Activated CD4-positive, alpha-beta memory T cell treated with anti-CD3 and anti-CD28 coated beads for 36 hours (primary cell): ENCODE measurements at places on chromosomes 16 and 17. TPM values are rescaled to one million over a fixed set of nuclear protein-coding genes. Genes with fewer than 3 reads are reported as not detected.

C1QTNF1 gene
- total RNA-seq: 0.38 TPM

PRDM7 gene
- not detected for total RNA-seq

C17orf107 gene
- total RNA-seq: 2.5 TPM

SNN gene
- 9.1 TPM for total RNA-seq

METRNL gene
- 71.1 TPM for total RNA-seq

CSF3 gene
- not detected for total RNA-seq

AIPL1 gene
- total RNA-seq: not detected

- H3K4me1 ChIP-seq: peaks cover 8% of the 10 kb centered on the region
- no peak for DNase-seq
- H3K4me3 ChIP-seq: no peak overlapping the region
- H3K27ac ChIP-seq: no peak overlapping the region
- H3K27me3 ChIP-seq: no peaks in the 10 kb centered on the region
These were observed 28.6 kb downstream of the POLR3E start for GRCh38 chr16:22325598-22326368.

GRCh38 chr17:65660947-65661346 is 99.5 kb upstream of the AXIN2 start:
- H3K4me3 ChIP-seq: no peak overlapping the region
- no peaks in the 10 kb centered on the region for H3K36me3 ChIP-seq
- no peak overlapping the region for H3K27ac ChIP-seq

- H3K36me3 ChIP-seq: no peaks in the 10 kb centered on the region
- no peak overlapping the region for H3K4me3 ChIP-seq
- H3K27ac ChIP-seq: no peak overlapping the region
These were observed 1494.7 kb upstream of the CDH8 start for GRCh38 chr16:63530974-63531373.

DNA sequence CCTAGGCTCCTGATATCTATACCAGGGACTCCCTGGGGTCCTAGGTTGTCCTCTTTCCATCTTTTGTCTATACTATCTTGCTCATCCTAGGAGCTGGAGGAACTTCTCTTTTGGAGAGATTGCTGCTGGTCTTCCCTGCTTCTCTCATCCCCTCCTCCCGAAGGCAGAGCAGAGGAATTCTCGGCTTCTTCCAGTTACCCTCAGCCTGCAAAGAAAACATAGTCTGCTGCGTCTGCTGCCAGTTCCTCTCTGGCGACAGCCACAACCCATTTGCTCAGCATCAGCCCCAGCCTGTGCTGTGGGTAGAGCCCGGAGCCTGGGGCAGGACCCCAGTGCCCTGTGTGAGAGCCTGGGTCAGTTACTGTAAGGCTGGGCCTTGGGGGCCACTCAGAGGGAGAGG is 21.5 kb upstream of the DYNLL2 start:
- no peaks in the 10 kb centered on the region for H3K4me1 ChIP-seq
- H3K27ac ChIP-seq: no peak overlapping the region
- no peak overlapping the region for H3K4me3 ChIP-seq
- H3K36me3 ChIP-seq: no peaks in the 10 kb centered on the region
- no peak for DNase-seq

- no peak for DNase-seq
- no peaks in the 10 kb centered on the region for H3K4me1 ChIP-seq
- no peaks in the 10 kb centered on the region for H3K36me3 ChIP-seq
- no peak overlapping the region for H3K4me3 ChIP-seq
- peaks cover 2% of the 10 kb centered on the region for H3K27me3 ChIP-seq
These were observed 502.7 kb upstream of the HSBP1 start for GRCh38 chr16:83305092-83305491.

DNA sequence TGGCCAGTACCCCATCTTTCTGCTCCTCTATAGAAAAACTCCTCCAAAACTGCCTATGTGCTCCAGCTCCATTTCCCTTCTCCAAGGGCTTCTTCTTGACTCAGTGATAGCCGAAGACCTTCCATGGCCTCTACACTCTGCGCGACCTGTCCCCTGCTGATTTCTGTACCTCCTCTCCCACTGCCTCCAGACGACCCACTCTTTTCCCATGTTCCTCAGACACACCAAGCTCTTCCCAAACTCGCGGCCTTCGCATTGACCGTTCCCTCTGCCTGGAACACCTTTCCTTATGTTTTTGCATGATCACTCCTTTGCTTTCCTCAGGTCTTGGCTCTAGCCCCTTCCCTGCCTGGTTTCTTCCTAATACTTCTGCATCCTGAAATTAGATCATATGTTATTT is 255.6 kb upstream of the SDK2 start:
- H3K27ac ChIP-seq: no peak overlapping the region
- no peaks in the 10 kb centered on the region for H3K36me3 ChIP-seq
- peaks cover 8% of the 10 kb centered on the region for H3K4me1 ChIP-seq

DNA sequence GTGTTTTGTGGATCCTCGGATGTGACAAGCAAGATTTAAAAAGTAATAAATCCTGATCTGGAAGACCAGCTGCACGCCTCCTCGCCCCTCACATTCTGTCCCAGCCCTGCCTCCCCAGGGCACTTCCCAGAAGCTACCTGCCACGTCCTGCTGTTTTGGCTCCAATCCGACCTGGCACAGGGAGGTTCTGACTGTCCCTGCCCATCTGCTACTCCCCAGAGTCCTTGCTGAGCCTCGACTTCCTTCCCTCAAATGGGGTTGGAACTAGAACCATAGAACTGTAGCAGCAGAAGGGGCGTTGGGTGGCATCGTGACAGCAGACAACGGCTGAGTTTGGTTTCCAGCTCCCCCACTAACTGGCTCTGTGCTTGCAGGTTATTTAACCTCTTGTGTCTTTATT is 71.7 kb downstream of the RPH3AL start:
- H3K27ac ChIP-seq: no peak overlapping the region
- no peaks in the 10 kb centered on the region for H3K4me1 ChIP-seq
- H3K27me3 ChIP-seq: no peaks in the 10 kb centered on the region
- no peaks in the 10 kb centered on the region for H3K36me3 ChIP-seq
- H3K4me3 ChIP-seq: no peak overlapping the region

GRCh38 chr16:49833796-49834530 is 21.9 kb downstream of the ZNF423 start:
- H3K4me3 ChIP-seq: no peak overlapping the region
- peaks cover 11% of the 10 kb centered on the region for H3K27me3 ChIP-seq
- no peaks in the 10 kb centered on the region for H3K36me3 ChIP-seq
- H3K27ac ChIP-seq: no peak overlapping the region
- H3K4me1 ChIP-seq: no peaks in the 10 kb centered on the region

GRCh38 chr16:72098936-72099335 is 5.3 kb downstream of the DHX38 start:
- H3K4me3 ChIP-seq: no peak overlapping the region
- H3K4me1 ChIP-seq: peaks cover 17% of the 10 kb centered on the region
- H3K27ac ChIP-seq: no peak overlapping the region
- no peaks in the 10 kb centered on the region for H3K27me3 ChIP-seq
- DNase-seq: no peak
- H3K36me3 ChIP-seq: peaks cover 54% of the 10 kb centered on the region

DNA sequence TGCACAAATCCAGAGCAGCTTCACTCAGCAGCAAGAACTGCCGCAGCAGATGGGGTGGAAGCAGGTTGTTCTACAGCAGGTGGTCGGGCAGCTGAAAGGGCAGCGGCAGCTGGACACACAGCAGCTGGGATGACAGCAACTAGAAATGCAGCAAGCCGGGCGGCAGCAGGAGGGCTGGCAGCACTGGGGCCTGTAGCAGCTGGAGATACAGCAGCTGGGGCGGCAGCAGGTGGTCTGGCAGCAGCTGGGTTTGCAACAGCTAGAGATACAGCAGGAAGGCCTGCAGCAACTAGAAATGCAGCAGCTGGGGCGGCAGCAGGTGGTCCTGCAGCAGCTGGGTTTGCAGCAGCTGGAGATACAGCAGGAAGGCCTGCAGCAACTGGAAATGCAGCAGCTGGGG is 460 bp downstream of the KRTAP4-3 start:
- no peak for DNase-seq
- no peaks in the 10 kb centered on the region for H3K4me1 ChIP-seq
- no peaks in the 10 kb centered on the region for H3K36me3 ChIP-seq
- no peak overlapping the region for H3K27ac ChIP-seq
- no peak overlapping the region for H3K4me3 ChIP-seq

DNA sequence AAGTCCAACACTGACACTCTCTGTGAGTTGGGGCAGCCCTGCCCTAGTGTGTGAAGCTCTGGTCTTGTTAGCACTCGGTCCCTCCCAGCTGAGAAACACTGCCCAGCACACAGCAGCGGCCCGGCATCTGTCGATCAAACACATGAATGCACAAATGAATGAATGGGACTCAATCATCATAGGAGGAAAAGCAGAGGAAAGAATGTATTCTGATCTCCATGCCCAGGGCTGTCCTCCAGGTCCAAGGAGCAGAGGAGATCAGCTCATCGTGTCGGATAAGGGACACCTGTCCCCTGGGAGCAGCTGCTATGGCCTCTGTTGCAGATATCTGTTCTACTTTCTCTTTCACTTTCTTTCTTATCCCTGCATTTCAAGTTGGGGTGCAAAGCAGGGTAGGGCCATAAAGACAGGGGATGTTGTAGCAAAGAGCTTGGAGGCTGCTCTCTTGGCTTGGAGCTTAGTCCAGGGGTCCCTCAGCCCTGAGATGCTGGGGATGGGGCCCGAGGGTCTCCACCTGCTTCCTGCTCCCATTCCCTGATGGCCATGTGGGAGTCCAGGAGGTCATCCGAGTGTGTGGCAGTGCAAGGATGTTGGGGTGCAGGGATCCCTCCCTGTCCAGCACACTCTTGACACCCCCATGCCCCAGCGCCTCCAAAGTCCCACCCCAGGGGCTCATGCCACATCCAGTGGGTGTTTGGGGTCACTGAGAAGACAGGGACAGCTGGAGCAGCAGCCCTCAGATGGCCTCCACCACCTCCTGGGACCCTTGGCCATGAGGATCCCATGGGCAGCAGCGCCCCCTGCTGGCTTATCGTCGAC is 88.2 kb downstream of the IRF8 start:
- H3K4me3 ChIP-seq: no peak overlapping the region
- no peaks in the 10 kb centered on the region for H3K36me3 ChIP-seq
- H3K27me3 ChIP-seq: peaks cover 12% of the 10 kb centered on the region
- H3K27ac ChIP-seq: no peak overlapping the region
- H3K4me1 ChIP-seq: peaks cover 60% of the 10 kb centered on the region

DNA sequence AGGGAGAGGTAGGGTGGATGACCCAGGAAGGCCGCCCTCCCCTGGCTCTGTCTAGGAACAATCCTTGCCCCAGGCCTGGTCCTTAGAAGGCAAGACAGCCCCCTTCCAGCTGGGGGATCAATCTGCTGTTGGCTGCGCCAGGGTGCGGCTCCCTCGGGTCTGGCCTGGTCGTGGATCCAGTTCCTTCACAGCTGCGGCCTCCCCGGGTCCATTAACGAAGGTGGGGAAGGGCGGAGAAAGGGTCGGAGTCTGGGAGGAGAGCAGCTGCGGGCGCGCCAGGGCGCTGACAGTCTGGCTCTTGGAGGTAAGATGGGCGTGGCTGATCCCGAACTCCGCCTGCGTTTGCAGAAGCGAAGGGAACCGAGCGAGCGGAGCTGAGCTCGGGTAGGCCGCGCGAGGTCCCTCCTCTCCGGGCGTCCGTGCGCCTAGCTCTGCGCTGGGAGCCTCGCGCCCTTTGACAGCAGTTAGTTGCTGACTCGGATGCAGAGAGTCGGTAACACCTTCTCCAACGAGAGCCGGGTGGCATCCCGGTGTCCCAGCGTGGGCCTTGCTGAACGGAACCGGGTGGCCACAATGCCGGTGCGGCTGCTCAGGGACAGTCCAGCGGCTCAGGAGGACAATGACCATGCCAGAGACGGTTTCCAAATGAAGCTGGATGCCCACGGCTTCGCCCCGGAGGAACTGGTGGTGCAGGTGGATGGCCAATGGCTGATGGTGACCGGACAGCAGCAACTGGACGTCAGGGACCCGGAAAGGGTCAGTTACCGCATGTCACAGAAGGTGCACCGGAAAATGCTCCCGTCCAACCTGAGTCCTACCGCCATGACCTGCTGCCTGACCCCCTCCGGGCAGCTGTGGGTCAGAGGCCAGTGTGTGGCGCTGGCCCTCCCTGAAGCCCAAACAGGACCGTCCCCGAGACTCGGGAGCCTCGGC is at the start of gene HSPB9:
Gene HSPB9 (plus strand): TSS at position 434 of the 933 bp plus-strand sequence. CDS start 47 bp downstream, at position 481.
- peaks cover 24% of the 10 kb centered on the region for H3K4me1 ChIP-seq
- H3K27me3 ChIP-seq: no peaks in the 10 kb centered on the region
- H3K4me3 ChIP-seq: peak within 1 kb of the TSS; percentile 56
- H3K27ac ChIP-seq: no peak within 1 kb of the TSS

GRCh38 chr17:82931699-82932517 is 92.1 kb upstream of the ZNF750 start:
- H3K4me3 ChIP-seq: no peak overlapping the region
- H3K36me3 ChIP-seq: peaks cover 31% of the 10 kb centered on the region
- H3K27ac ChIP-seq: no peak overlapping the region
- no peaks in the 10 kb centered on the region for H3K27me3 ChIP-seq
- no peak for DNase-seq
- H3K4me1 ChIP-seq: no peaks in the 10 kb centered on the region

- DNase-seq: no peak
- no peak overlapping the region for H3K4me3 ChIP-seq
- H3K4me1 ChIP-seq: peaks cover under 1% of the 10 kb centered on the region
- H3K27ac ChIP-seq: no peak overlapping the region
These were observed 6.5 kb downstream of the CD79B start for GRCh38 chr17:63925615-63926014.

DNA sequence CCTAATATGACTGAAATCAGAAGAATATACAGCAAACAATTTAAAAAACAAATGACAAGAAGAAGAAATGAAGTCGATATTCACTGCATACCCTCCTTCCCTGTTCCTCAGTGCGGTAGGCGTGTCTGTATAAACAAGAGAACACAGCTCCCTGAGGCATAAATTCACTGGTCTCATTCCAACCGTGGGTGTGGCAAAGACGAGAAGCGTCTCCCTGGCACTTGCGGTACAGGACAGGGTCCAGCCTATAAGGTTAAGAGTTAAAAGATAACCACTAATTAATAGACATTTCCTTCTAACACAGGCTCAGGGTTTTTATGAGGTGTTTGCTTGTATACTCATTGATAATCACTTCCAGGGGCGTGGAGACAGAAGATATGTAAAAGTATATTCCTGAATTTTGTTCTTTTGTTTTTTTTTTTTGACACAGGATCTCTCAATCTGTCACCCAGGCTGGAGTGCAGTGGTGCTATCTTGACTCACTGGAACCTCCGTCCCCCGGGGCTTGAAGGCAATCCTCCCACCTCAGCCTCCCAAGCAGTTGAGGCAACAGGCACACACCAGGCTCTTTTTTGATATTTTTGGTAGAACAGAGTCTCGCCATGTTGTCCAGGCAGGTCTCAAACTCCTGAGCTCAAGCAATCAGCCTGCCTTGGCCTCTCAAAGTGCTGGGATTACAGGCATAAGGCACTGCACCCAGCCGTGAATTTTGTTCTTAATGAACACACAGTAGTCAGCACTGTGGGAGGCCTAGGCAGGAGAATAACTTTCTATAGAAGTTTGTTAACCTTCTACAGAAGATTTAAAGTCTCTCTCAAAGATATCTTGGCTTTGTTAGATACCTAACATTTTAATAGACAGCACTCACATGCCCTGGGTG is 59.1 kb upstream of the CLEC18B start:
- peaks cover 3% of the 10 kb centered on the region for H3K4me1 ChIP-seq
- H3K36me3 ChIP-seq: peaks cover 8% of the 10 kb centered on the region
- no peak overlapping the region for H3K4me3 ChIP-seq
- no peak overlapping the region for H3K27ac ChIP-seq
- DNase-seq: no peak

DNA sequence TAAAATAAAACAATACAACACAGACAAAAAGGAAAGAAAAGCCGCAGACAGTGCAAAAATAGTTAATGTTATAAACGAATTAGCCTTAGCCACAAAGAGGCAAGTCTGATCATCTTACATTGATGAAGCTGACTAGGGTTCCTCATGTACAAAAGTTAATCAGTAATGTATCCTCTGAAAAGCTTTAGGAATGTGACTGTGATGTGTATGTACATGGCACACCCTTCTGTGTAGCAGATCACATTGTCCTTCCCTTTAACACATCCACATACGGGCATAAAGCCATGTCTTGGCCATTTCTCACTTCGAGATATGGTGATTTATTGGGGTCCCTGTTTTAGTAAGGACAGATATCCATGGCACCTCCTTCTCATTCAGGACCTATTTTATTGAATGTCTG is 1327.5 kb upstream of the CDH8 start:
- H3K36me3 ChIP-seq: no peaks in the 10 kb centered on the region
- no peaks in the 10 kb centered on the region for H3K4me1 ChIP-seq
- no peaks in the 10 kb centered on the region for H3K27me3 ChIP-seq
- H3K4me3 ChIP-seq: no peak overlapping the region
